ENCODE measurements at places on chromosomes 3 and 15.

DNA sequence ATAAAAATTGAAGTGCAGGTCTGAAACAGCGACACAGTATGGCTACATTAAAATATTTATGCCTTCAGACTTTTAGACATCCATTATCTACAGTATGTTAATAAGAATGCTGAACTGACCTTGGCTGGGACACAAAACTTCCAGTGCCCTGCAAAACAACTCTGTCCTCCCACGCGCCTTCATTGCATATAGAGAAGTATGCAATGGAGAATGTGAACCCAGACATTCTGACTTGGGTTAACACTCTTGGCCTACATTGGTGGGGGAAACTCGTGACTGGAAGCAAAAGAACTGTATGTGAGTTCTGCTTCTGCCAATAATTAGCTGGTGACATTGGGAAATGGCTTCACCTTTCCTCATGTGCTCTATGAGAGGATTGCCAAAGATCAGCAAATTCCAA, 110.5 kb upstream of the SLC24A5 start:
- H3K27ac ChIP-seq, result no peak overlapping the region
- H3K4me3 ChIP-seq, result no peak overlapping the region
- no peaks in the 10 kb centered on the region for H3K36me3 ChIP-seq
- no peaks in the 10 kb centered on the region for H3K4me1 ChIP-seq
- no peaks in the 10 kb centered on the region for H3K27me3 ChIP-seq

DNA sequence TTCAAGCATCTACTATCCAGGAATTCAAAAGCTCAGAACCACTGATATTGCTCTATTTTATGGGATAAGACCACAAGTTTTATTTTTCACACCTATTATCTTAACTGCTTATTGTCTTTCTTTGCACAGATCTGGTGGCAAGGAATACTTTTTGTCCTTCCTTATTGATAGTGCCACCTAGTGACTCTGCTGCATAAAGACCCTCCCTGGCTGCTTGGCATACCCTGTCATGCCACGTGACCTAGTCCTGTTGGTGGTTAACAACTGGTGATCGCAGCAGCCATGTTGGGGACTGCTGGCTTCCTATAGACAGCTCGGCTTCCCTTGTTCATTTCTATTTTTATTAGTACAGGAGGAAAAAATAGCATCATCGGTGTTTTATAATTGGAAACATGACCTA, 236.3 kb downstream of the MEX3B start:
- H3K4me3 ChIP-seq, result no peak overlapping the region
- no peaks in the 10 kb centered on the region for H3K36me3 ChIP-seq
- H3K27ac ChIP-seq, result no peak overlapping the region
- H3K4me1 ChIP-seq, result no peaks in the 10 kb centered on the region

- H3K27ac ChIP-seq, result no peak overlapping the region
- DNase-seq, result no peak
- H3K4me1 ChIP-seq, result no peaks in the 10 kb centered on the region
- H3K4me3 ChIP-seq, result no peak overlapping the region
Observed at GRCh38 chr3:42894698-42895579, 11.0 kb upstream of the ZNF662 start.

- H3K36me3 ChIP-seq, result peaks cover 29% of the 10 kb centered on the region
- DNase-seq, result peak; percentile 81
- peak overlapping the region; percentile 97 for H3K27ac ChIP-seq
- peak overlapping the region; percentile 67 for H3K4me3 ChIP-seq
- H3K4me1 ChIP-seq, result peaks cover 25% of the 10 kb centered on the region
- no peaks in the 10 kb centered on the region for H3K27me3 ChIP-seq
Observed at GRCh38 chr3:150545419-150546225, 674 bp downstream of the SERP1 start.

DNA sequence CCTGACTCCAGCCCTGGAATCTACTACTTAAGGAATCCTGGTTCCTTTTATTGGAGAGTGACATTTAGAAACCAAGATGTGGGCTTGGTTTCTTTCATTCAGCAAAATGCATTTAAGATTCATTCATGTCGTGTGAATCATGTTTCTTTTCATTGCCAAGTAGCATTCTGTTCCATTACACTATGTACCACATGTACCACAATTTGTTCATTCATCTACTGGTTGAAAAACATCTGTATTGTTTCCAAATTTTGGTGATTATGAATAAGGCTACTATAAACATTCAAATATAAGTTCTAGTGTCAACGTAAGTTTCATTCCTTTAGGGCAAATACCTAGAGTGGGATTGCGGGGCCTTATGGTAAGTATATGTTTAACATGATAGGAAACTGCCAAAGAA, 264.2 kb downstream of the VPS13C start:
- no peaks in the 10 kb centered on the region for H3K36me3 ChIP-seq
- H3K4me3 ChIP-seq, result no peak overlapping the region
- no peak for DNase-seq
- H3K27me3 ChIP-seq, result no peaks in the 10 kb centered on the region
- no peaks in the 10 kb centered on the region for H3K4me1 ChIP-seq
- H3K27ac ChIP-seq, result no peak overlapping the region
